Daoy (cell line): ENCODE measurements at places on chromosomes 1 and 21. TPM values are rescaled to one million over a fixed set of nuclear protein-coding genes. Genes with fewer than 3 reads are reported as not detected.

GRCh38 chr1:195195423-195196057, 1412.7 kb downstream of the KCNT2 start:
- DNase-seq: no peak

DNA sequence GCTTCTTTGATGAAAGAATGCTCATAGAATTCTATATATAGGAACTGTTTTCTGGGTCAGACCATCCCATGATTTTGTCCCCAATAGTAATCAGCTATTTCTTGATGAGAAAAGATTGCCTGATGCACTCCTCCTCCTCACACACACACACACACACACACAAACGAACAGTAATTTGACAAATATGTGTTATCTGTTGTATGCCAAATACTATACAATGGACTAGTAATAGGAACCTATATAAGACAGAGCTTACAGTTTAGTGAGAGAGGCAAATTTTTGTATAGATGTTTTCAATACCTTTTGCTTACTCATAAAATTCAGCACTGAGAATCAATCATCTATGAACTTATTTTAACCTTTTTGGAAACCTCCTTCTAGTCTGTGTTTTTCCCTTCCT, 76.8 kb downstream of the PLA2G4A start:
- DNase-seq: no peak

The CHODL gene
- total RNA-seq: 0.29 TPM in 1 of 2 replicates, not detected in the other

The NTMT2 gene
- not detected in 2 replicates for total RNA-seq

GRCh38 chr1:40318970-40319621, 2.0 kb upstream of the COL9A2 start:
- DNase-seq: no peak

DNA sequence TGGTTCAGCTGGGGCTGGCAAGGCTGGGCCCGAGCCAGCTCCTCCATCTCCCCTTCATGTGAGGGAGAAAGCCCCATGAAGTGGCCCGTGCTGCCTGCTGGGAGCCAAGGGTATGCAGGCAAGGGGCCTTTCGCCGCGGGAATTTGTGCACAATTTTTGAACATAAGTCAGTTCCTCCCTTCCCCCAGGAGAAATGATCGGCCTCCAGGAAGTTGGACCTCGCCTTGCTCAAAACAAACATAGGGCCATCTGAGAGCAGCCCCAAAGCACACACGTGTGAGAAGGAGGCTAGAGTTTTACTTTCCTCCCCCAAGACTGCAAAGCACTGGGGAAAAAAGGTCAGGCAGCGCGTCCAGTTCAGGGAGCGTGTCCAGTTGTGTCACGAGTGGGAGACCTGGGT, 64.7 kb downstream of the PRDM16 start:
- DNase-seq: peak; percentile 72

The HSD3B2 gene
- not detected in 2 replicates for total RNA-seq

GRCh38 chr1:199177241-199177640, 538.4 kb downstream of the PTPRC start:
- DNase-seq: no peak

GRCh38 chr21:15060543-15061175, 4.1 kb downstream of the NRIP1 start:
- DNase-seq: peak; percentile 23

DNA sequence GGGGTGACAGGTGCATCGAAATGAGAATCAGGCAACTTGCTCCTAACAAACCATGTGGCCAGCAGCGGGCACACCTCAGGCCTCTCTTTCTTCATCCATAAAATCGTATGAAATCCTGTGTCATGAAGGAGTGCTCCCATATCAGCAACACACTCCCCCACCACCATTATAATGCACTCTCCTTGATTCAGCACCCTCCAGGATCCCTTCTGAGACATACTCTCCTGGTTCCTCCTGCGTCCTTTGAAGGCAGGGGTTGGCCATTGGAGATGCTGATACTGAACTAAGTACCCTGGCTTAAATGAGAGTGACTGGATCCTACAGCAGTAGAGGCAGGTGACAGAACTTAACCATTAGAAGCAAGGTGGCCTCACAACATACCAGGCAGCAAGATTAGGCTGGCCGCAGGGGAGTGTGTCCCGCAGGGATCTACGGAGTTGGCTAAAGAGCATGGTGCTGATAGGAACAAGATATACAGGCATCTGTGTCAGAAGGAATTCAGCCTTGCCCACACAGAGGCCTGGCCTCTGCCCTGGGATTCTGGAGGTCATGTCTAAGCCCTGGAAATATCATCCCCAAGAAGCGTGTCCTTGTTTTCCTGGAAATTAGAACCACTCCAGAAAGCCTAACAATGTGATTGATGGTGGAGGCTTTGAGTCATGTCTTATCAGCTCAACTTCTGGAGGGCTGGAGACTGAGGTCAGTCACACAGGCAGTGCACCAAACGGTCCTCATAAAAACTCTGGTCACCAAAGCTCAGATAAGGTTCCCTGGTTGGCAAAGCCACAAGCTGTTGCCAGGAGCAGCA, 16.8 kb downstream of the S100A7A start:
- DNase-seq: no peak

The RBM11 gene
- 4.1 and 4.4 TPM in 2 replicates for total RNA-seq

GRCh38 chr1:66300972-66301451, 232.9 kb upstream of the SGIP1 start:
- DNase-seq: peak; percentile 62

- peak; percentile 74 for DNase-seq
Observed at GRCh38 chr1:233240829-233241682, 54.5 kb downstream of the PCNX2 start.

GRCh38 chr21:26684889-26685288, 111.8 kb upstream of the CYYR1 start:
- no peak for DNase-seq

DNA sequence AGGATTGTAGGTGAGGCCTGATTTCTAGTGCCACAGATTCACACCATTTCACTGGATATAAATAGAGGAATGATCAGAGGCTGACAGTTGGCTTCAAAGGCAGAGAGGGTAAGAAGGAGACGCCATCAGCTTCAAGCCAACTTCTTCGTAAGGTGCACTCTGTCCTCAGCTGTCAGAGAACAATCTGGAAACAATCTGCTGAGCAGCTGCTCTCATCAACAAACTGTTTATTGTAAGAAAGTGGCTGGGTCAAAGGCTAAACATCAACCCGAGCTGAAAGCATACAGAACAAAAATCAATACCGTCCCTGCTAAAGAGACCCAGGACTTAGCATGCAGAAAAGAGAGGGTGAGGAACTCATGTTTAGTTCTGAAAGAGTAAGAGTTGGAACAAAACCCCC, 48.2 kb downstream of the HLCS start:
- DNase-seq: no peak

The CYP4X1 gene
- total RNA-seq: 0.77 and 1.0 TPM in 2 replicates

GRCh38 chr1:189859385-189859977, 618.2 kb downstream of the BRINP3 start:
- peak; percentile 13 for DNase-seq

DNA sequence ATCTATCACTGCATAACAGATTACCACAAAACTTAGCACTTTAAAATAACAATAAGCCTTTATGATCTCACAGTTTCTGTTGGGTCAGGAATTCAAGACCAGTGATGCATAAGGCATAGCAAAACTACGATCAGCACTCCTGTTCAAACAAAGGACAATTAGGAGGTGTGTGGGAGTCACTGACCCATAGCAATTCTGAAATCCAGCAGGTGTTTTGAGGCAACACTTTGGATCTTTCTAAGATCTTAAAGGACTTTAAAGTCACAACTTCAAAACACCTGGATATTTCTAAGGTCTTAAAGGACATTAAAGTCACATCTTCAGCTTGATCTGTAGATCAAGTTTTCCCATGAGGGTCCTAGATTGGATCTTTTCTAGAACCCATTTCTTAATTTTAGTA, 35.3 kb downstream of the AKT3 start:
- DNase-seq: no peak
